ENCODE measurements at places on chromosomes 6 and 20.

GRCh38 chr20:63955281-63955826 is 862 bp downstream of the UCKL1 start:
- DNase-seq = no peak

GRCh38 chr20:58294497-58295455 is 14.7 kb upstream of the RAB22A start:
- no peak for DNase-seq

- DNase-seq = no peak
These were observed 18.9 kb downstream of the BCAS4 start for GRCh38 chr20:50813801-50814200.

GRCh38 chr6:163646133-163646532 is 231.6 kb downstream of the QKI start:
- DNase-seq = no peak

DNA sequence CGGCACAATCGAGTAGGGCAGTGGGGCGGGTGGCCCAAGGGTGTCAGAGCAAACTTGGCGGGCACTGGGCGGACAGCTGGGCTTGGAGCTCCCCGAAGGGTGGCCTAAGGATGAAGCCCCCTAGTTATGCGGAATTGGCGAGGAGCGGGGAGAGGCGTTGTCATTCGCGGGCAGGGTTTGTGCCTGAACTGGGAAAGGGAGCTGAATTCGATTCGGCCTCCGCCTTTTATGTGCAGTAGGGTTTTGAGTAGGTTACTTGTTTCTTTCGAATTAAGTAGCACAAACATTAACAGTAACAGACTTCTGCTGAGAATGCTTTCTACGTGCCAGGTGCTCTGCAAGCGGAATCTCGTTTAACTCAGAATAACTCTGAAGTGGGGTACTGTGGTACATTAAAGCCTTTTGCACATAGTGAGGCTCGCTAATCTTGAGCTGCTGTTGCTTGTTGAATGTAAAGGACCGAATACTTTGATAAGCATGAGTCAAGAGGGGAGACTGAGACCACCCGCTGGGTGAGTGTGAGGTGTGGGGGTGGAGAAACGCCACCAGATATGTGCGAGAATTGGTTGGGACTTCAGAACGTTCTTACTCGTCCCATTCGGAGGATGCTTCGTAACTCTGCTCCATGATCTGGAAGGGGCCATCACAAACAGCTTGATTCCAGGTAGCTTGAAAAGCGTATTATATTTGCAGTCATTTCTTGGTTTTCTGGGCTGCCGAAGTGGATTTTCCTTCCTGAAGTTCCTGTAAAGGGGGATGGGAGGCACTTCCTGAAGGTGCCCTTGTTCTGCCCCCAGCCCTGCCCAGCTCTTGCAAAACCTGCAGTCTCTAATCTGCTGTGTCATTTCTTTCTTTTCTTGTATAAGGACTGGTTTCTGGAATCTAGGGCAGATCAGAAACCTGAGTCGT is 833 bp downstream of the RAB5IF start:
- DNase-seq = no peak

- DNase-seq = no peak
These were observed 25.9 kb downstream of the ACSS1 start for GRCh38 chr20:25032065-25032477.

- DNase-seq = no peak
These were observed 34.5 kb upstream of the ID4 start for GRCh38 chr6:19802656-19803055.

DNA sequence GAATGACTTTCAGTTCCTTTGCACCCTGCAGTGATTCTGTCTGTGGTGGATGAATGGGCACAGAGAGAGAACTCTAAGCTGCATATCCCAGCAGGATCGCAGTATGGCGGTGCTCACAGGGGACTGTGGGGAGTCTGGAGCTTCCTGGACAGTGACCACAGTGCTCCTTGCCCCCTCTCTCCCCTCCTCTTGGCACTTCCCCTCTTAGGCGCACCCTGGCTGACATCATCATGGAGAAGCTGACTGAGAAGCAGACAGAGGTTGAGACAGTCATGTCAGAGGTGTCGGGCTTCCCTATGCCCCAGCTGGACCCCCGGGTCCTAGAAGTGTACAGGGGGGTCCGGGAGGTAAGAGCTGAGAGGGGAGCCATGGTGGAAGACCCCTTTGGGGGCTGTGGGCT is 8.6 kb downstream of the BYSL start:
- no peak for DNase-seq

- no peak for DNase-seq
These were observed 1813.6 kb upstream of the DEFB115 start for GRCh38 chr20:29443819-29444218.

- DNase-seq = no peak
These were observed 9.1 kb upstream of the MDGA1 start for GRCh38 chr6:37706749-37707148.

- no peak for DNase-seq
These were observed 8.4 kb downstream of the RBBP8NL start for GRCh38 chr20:62418709-62419487.
